Muscle of leg (tissue), 16 donors: ENCODE measurements at places on chromosomes 4 and X. TPM values are rescaled to one million over a fixed set of nuclear protein-coding genes. Genes with fewer than 3 reads are reported as not detected.

DNA sequence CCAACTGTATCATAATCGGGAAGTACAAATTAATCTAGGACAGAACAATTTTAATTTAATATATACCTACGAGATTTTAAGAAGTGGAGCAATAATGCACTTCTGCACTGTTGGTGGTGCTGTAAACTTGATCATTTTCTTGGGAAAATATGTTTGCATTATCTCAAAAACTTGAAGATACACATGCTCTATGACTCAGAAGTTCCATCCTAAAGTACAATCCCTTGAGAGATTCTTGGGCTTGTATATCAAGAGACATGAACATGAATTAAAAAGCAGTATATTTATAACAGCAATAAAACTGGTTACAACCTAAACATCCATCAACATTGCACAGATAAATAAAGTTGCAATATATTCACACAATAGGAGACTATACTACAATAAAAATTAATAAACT, 168.8 kb downstream of the CLCN4 start:
- peak; percentile 76 for DNase-seq

DNA sequence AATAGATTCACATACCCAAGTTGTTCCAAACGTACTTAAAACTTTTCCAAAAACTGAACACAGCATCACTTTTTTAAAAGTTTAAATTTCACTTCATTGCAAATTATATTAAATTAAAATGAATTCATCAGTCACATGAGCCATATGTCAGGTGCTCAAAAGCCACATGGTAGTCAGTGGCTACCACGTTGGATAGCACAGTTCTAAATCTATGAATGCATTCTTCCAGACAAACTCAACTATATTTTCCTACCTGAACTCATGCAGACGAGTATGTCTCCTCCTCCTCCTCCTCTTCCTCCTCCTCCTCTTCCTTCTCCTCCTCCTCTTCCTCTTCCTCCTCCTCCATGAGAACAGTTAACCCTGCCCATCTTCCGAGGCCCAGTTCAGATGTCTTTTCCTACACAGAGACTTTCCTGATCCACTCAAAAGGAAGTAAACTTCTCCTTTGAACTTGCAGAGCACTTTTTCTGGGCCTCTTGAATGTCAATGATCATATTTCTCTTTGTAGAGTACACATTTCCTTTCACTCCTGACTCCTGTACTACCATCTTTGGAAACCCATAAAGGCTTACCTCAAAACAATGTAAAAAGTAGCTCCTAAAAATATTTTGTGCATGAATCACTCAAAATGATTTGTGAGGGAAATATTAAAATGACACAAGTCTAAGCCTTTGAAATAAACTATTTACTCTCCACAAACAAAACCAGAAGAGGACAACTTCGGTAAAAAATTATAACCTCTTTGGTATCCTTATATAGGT, 172.6 kb downstream of the AMELX start:
- DNase-seq: no peak

ADGRL3 gene
- 40.7 TPM for total RNA-seq

- DNase-seq: peak; percentile 61
These were observed 17.2 kb upstream of the SMIM14 start for GRCh38 chr4:39655876-39656275.

FREM3 gene
- total RNA-seq: 0.13 TPM

DNA sequence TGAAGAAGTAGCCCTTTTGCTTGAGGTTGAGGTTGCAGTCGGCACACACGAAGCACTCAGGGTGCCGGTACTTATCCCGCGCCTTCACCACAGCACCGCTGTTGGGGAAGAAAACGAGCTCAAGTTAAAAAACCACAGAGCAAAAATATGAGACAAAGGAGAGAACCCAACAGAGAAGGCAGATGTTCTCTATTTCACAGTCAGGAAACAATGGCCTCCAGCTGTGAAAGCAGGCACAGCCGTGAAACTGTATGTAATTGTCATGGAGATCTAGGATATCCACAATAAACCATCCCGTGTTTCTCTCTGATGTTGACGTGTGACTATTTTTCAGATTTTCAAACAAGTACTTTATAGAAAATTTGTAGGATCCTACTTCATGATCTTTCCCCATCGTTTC, 30.9 kb upstream of the CCDC110 start:
- DNase-seq: no peak

CT55 gene
- 0.27 TPM for total RNA-seq

- no peak for DNase-seq
These were observed 74.3 kb downstream of the WFS1 start for GRCh38 chr4:6343939-6344408.

DNA sequence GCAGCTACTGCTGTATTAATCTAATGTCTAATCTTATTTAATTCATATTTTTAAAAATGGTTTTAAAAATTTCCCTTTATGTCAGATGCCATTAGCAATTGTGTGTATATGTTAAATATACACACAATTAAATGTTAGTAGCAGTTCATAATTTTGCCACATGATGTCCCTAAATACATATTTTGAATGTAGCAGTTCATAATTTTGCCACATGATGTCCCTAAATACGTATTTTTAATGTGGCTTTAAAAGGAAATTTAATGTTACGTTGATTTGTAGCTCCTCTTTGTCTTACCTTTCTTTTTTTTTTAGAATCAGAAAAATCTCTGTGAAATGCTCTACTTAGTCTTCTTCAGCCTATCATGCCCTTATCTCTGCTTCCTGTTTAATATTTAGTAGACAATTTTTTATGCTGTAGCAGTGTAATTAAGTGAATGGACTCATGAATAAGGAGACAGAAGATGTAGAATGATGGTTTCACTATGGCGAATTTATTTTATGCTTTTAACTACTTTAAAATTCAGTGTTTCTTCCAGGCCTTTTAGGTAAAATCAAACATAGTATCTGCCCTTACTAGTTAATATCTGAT, 26.1 kb downstream of the RBM46 start:
- peak; percentile 54 for DNase-seq

- DNase-seq: no peak
These were observed 436.7 kb downstream of the MID1IP1 start for GRCh38 chrX:39238006-39238405.

GRCh38 chr4:123659730-123660129, 263.1 kb downstream of the SPRY1 start:
- no peak for DNase-seq

GRCh38 chr4:37983951-37984350, 23.8 kb downstream of the PTTG2 start:
- no peak for DNase-seq

DNA sequence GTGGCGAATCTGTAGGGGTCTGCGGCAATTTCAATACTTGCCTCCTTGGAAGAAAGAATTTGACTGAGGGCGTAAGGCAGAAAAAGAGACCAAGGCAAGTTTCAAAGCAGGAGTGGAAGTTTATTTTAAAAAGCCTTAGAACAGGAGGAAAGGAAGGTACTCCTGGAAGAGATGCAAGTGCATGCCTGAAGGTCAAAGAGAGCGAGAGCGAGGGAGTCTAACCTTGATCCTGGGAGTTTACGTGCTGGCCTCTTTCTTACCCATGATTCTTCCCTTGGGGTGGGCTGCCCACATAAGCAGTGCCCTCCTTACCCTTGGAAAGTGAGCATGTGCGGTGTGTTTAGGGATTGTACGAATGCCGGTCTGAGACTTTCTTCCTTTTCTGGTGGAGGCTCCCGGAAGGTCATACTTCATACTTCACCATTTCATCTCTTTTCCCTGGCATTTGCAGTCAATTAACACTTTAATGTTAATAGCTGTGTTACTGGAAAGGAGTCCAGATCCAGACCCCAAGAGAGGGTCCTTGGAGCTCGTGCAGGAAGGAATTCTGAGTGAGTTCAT, 40.0 kb downstream of the ARSD start:
- peak; percentile 5 for DNase-seq

DNA sequence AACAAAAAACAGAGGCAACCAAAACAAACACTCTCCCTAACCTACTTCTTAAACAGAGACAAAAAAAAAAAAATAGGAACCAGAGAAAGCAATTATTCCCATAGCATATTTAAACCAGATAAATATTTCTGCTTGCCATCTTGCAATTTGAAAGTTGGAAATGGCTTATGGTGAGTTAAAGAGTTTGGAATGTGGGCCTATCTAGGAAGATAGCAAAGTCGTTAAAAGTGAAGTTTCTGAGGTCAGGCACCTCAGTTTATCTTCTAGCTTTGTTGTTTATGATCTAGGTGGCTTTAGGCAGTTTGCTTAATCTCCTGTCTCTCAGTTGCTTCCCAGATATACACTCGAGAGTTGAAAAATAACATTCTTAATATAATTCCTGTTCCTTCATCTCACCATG, 284.2 kb downstream of the KCNIP4 start:
- DNase-seq: no peak

FOXR2 gene
- total RNA-seq: not detected

DNA sequence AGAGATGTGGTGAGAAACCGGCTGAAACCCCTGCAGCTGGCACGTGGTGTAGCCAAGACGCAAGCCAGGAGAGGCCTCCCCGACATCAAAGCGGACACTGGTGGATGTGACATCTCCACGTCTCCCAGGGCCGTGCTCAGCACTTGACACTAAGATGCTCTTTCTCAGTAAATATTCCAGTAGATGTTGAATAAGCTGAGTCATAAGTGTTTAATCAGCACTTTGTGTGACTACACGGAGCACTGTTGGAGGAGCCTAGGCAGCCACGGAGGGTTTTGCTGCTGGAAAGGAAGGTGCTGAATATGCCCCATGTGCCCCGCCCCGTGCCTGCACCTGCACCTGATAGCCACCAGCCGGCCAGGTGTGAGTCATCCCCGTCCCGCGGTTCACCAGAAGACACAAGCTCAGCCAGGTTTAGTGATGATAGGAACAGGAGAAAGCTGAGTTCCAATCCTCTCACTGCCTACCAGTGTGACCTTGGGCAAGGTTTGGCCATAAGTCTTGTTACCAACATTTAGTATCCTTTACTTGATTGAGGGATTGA, 29.0 kb upstream of the C4orf50 start:
- no peak for DNase-seq

SLC6A8 gene
- total RNA-seq: 14.6 TPM

DNA sequence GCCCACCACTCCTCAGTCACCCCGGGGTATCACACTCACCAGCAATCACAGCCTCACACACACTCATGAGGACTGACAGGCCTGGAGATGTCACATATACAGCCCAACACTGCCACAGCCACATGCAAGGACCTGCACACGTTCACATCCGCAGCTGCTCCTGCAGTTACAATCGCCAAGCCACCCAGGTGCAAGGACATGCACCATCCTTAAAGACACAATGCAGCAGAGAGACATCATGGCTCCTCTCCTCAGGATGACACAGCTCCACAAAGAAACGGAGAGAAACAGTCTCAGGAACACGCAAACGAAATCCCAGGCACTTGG, 1.1 kb downstream of the PCSK1N start:
- DNase-seq: no peak

GRCh38 chrX:20147561-20147960, 5.9 kb upstream of the EIF1AX start:
- DNase-seq: no peak

GRCh38 chrX:47514533-47515235, 31.7 kb upstream of the ZNF41 start:
- DNase-seq: no peak
